ENCODE measurements at places on chromosomes 1 and 21.

DNA sequence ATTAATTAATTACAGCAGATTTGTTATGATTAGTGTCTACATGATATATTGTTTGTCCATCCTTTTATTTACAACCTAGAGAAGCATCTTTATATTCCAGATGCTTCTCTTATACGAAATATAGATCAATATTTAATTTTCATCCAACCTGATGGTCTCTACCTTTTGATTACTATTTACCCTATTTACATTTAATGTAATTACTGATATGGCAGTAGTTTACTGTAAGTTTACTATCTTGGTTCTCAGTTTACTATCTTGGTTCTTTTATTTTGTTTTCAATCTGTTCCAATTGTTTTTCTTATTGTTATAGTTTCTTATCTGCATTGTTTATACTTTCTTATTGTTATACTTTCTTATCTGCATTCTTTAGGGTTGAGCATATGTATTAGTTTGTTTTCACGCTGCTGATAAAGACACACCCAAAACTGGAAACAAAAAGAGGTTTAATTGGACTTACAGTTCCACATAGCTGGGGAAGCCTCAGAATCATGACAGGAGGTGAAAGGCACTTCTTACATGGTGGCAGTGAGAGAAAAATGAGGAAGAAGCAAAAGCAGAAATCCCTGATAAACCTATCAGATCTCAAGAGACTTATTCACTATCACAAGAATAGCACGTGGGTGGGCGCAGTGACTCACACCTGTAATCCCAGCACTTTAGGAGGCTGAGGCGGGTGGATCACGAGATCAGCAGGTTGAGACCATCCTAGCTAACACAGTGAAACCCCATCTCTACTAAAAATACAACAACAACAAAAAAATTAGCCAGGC is 28.9 kb downstream of the FAF1 start:
- DNase-seq, result no peak

DNA sequence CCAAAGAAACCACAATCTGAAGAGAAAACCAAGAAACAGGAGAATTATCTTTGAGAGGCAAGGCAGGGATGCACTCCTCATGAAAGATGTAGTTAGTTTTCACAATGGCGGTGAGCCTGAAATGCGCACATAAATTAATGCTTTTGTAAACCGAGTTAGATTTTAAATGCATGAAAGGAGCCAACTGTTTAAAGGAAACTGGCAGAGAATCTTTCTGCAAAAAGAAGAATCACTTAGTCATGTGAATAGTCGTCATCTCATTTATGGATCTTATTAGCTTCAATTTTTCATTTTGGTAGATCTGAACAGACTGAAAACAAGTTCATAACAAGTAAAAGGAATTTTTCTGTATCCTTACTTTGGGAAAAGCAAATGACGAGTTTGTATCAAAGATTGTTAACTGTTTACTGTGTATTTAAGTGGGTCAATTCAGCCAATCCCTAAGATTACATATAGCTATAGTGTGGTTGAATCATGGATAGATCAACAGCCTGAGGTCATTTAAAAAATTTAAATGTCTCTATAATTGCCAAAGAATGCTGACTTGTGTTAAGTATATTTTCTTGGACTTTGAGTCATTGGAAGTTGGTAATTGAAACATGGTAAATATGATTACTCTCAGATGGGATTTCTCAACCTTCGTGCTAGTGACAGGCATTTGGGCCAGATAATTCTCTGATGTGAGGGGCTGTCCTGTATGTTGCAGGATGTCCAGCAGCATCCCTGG is 226.6 kb upstream of the KAZN start:
- DNase-seq, result no peak

- no peak for DNase-seq
Measured at GRCh38 chr1:182641561-182641960, 37.4 kb upstream of the RGS16 start.

DNA sequence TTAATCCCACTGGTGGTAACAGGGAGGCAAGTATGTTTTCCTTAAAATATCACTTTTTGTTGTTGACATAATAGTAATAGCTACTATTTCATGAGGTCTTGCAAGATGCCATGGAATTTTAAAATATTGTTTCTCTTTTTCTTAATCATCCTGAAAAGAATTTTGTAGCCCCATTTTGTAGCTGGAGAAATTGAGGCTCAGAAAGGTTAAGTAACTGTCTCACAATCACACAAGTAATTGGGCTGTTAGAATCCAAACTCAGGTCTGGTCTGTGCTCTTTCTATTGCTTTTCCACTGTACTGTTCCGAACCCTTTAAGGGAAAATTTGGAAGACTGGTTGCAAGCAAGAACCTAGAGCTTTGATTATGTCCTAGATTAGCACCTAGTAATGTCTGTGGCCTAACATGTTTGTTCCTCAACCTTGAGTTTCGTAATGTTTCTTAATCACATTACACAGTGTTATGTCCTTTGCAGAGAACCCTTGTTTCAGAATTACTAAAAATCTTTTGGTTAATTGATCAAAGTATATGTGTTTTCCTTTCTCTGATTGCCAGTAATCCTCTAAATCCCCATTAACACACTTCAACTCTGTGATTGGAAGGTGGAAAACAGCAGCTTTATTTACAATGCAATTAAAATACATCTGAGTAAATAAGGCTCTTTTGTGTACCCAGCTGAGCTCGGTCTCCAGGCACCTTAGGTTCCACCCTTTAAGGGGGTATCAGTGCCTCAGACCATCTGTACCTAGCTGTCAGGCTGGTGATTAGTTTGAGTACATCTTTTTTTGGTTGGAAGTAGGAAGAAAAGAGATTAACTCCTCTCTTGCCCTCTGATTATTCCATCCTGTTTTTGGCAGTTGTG is 10.4 kb downstream of the LRRC42 start:
- DNase-seq, result no peak

GRCh38 chr1:247440001-247440620 is 17.8 kb downstream of the OR2B11 start:
- no peak for DNase-seq

DNA sequence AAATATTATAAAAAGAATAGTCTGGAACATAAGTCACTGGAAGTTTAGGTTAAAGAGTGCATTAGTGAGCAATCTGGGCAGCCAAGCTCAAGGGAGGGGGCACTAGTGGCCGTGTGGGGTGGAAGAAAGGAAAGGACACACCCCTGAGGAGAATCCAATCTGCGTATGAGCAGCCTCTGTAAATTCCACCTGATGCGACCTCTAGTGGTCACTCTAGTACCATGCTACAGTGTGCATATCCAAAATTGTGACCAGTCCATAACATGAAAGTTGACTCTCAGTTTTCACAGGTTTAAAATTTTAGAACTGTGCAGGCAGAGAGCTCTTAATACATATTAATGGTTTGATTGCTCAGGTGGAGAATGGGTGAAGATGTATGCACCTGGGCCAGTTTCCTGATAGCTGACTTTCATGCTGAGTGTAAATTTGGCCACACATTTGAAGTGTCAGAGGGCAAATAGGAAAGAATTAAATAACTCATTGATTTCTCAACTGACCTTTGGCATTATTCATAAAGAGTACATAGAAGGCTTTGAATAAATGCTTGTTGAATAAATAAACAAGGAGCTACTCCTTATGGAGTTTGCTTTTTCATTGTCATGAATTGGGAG is 105.9 kb upstream of the C21orf91 start:
- DNase-seq, result no peak

GRCh38 chr1:34867415-34867814 is 7.9 kb upstream of the SMIM12 start:
- DNase-seq, result no peak

DNA sequence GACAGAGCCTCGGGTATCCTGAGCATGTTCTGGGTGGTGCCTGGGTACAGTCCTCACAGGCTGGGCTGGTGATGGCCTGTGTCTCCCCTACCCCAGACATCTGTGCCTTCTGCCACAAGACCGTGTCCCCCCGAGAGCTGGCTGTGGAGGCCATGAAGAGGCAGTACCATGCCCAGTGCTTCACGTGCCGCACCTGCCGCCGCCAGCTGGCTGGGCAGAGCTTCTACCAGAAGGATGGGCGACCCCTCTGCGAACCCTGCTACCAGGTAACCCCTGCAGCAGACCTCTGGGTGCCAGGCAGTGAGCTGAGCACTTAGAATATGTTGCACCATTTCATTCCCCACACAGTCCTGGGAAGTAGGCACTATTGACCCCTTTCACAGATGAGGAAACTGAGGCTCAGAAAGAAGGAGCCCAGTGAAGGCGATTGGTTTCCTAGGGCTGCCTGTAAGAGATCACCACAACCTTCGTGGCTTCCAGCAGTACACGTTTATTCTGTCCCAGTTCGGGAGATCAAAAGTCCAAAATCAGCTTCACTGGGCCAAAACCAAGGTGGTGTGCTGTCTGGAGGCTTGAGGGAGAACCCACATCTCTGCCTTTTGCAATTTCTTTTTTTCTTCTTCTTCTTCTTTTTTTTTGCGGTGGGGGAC is 11.8 kb downstream of the FBLIM1 start:
- no peak for DNase-seq

DNA sequence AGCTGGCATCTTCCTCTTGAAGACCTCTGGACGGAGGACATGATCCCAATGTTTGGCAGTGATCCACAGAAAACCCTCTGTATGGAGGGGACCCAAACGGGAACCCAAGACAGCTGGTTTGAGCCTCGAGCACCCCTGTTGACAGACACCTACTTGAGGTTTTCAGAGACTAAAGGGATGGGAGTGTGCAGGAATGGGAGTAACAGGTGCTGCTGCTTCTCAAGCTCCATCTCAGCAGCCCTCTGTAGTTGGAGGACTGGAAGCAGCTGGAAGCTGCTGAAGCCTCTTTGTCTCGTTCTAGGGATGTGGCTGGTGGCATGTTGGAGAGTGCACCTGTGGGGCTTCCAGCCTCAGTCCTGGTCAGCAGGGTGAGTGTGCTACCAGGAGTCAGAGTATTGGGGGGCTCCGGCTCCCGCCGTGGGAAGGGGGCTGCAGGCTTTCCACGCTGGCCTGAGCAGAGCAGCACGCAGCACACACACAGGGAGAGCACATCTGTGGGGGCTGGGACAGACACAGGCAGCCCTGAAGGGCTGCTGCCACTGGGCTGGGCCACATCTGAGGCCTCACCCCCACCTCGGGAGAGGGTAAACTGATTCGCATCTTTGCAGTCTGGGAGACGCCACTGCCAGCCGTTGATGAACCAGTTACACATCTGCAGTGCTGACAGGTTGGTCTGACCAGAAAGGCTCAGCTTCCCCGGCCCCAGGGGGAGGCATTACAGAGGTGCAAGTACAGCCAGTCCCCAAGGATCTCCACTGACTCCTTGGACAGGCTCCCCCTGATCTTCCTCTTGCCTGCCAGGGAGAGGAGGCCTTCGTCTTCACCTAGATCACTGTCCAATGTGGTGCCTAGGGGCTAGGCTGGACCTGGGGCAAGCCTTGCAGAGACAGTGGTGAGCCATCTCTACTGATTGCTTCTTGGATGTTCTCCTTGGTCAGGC is 56.6 kb downstream of the ADSS2 start:
- no peak for DNase-seq

DNA sequence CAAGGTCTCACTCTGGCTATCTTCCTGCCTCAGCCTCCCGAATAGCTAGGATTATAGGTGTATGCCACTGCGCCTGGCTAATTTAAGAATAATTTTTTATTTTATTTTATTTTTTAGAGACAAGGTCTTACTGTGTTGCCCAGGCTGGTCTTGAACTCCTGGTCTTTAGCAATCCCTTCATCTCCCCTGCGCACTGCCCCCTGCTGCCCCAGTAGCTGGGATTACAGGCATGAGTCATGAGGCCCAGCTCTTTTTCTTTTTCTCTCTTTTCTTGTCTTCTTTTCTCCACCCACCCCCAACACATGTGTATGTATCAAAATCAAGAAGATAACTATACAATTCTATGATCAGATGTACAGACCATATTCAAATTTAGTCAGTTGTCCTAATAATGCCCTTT is 87.2 kb downstream of the PEX14 start:
- DNase-seq, result no peak

DNA sequence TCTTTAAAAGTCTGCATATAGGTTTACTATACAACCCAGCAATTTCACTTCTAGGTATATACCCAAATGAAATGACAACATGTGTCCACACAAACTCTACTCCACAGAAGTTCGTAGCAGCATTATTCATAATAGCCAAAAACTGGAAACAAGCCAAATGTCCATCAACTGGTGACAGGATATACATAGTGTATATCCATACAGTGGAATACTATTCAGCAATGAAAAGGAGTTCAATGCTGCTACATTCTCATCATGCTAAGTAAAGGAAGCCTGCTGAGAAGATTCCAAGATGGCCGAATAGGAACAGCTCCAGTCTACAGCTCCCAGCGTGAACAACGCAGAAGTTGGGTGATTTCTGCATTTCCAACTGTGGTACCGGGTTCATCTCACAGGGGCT is 200.6 kb downstream of the PATJ start:
- no peak for DNase-seq

DNA sequence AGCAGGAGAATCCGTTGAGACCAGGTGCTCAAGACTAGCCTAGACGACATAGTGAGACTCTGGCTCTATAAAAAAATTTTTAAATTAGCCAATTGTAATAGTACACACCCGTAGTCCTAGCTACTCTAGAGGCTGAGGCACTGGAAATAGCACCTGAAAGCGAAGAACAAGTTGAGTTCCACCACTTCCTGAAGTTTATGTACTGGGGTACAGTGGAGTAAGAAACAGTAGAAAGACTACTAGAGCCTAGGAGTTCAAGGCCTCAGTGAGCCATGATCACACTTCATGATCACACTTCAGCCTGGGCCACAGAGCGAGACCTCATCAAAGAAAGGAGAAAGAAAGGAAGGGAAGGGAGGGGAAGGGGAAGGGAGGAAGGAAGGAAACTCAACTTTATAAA is 19.8 kb downstream of the RSBN1 start:
- DNase-seq, result no peak

DNA sequence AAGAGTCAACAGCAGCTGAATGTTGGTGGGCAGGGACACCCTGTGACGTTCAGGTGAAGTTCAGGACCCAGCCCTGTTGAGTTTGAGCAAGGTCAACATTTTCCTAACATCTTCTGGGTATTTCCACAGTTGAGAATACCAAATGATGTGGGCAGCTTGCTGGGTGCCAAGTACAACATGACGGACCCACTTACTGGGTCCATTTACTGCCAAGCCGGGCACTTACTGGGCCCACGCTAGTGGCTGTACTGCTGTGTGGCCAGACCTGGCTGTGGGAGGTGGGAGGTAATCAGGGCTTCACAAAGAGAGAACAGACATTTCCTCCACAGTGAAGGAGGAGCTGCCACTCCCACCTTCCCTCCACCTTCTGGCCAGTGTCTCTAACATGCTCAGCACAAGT is 99.2 kb downstream of the PSMG1 start:
- DNase-seq, result no peak

DNA sequence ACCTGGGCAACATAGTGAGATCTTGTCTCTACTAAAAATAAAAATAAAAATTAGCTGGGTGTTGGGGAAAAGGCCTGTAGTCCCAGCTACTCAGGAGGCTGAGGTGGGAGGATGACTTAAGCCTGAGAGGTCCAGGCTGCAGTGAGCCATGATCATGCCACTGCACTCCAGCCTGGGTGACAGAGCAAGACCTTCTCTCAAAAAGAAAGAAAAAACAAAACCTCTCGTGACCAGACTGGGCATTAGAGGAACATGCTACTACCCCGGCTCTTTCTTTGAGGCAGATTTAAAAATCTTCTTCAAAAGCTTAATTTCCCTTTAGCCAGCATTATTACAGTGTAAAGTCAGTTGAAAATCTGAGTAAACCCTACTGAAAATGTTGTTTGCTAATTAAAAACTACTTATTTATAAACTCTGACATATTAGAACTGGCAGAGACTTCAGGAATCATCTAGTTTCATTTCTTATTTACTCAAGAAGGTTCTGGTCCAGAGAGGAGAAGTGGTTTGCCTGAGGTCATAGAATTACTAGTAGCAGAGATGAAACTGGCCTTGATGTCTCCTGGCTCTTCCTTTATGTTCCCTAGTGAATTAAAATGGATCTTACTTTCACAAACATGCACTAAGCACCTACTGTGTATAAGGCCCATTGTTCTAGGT is 11.6 kb upstream of the ELAVL4 start:
- no peak for DNase-seq

Data from activated gamma-delta T cell (primary cell).